CMK (cell line): ENCODE measurements at places on chromosomes 5 and 9.
A peak's percentile ranks its signal among the peaks of the same experiment; 100 is the strongest.

- no peak for DNase-seq
Measured at GRCh38 chr5:493119-493701, 31.0 kb downstream of the SLC9A3 start.

GRCh38 chr5:173581408-173582215, 34.8 kb downstream of the BOD1 start:
- peak; percentile 24 for DNase-seq

DNA sequence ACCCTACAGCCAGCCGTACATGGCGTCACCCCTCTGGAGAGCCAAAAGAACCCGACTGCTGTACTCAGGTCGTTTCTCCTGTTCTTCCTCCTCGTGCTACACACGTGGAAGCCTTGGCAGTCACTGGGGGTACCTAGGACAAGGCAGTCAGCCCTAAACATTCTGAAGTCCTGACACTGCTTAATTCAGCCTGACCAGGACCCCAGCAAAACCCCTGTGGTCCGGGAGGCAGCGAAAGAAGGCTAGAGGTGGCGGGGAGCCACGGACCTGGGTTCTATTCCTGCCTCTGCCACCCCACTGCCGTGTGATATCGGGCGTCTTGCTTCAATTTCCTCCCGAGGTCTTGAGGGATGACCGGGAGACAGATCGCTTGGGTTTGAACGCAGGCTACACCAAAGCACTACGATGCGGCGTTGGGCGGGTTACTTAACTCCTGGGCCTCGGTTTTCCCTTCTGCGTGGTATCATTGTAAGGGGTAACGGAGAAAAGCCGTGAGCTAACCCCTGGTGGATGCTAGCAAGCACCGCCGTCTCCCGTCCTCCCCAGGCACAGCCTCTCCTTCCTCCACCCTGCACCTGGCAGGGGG, 429 bp upstream of the ARL10 start:
- DNase-seq = no peak

GRCh38 chr5:180352116-180353047, 754 bp downstream of the GFPT2 start:
- DNase-seq = no peak

GRCh38 chr5:43631182-43631910, 28.4 kb downstream of the NNT start:
- DNase-seq = peak; percentile 39

GRCh38 chr9:112486221-112487007, at the start of gene KIAA1958:
TSS of gene KIAA1958 (plus strand) at chr9:112486827. CDS start at chr9:112574081, 87,254 bp downstream.
- DNase-seq = peak; percentile 64

- DNase-seq = no peak
Measured at GRCh38 chr5:81195335-81195929, 37.7 kb upstream of the CKMT2 start.

DNA sequence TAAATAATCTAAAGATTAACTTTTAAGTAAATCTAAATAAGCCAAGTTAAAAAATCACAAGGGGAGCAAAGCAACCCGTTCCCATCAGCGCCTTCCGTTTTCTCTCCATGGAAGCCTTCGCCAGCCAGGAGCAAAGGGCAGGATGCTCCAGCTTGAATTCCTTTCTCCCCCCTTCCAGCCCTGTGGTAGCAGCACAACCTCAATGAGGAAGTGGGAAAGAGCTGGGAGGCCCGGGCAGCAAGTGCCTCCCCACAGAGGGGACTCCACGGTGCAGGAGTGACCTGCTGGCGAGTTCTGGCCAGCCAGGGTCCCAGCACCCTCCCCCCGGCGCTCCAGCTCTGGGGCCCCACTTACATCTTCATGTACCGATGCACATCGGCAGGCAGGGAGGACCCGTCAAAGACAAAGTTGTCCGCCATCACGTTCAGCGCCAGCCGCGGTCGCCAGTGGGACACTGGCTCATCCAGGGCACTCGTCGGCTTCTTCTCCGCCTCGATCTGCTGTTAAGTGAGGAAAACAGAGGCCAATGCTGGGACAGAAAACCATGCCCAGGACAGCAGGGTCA, 6.3 kb downstream of the CLPTM1L start:
- no peak for DNase-seq

GRCh38 chr9:127803507-127804352, 1.0 kb downstream of the FPGS start:
- no peak for DNase-seq

DNA sequence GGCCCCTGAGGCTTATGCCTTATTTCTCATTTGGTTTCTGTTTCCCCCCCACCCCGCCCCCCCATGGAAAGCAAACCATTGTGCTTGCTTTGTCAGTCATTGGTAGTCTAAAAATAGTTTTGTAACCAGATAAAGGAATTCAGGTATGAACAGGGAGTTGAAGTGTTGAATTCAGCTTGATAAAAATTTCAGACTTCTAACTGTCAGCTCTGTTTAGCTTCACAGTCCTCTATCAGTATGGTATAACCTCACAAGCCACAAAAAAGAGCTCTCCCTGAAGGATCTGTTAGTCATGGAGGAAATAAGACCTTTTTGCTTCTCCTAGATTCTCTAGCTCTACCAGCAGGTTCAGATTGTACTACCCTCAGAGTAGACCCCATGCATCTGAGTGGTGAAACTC, 378.1 kb downstream of the TMEM38B start:
- DNase-seq = no peak

GRCh38 chr5:30106596-30106995, 1086.9 kb upstream of the CDH6 start:
- DNase-seq = no peak

GRCh38 chr5:77643654-77644370, 5.3 kb upstream of the OTP start:
- DNase-seq = no peak

DNA sequence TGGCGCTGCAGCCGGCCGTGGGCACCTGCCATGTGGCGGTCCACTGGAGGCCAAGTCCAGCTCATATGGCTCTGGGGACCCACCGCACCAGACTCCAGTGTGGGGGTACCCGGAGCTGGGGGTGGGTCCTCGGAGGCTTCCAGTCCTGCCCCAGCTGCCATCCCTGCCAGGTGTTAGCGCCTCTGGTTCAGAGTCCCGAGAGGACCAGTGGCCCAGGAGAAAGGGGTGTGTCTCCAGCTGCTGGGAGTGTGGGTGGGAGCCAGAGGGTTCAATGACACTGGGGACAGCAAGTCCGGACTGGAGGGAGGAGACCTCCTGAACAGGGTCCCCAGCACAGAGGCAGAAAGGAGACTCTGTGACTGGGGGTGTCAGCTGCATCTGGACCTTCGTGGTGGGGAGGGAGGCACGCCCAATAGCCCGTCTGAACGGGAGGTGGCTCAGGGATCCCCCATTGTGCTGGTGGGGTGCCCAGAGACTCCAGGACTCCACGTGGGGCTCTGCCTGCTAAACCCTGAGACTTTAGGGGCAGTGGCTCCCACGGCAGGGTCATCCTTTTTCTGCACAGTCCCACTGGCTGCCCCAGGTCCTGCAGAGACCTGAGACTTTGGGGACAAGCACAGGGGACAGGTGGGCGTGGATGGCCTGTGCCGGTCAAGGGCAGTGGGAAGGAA, 2.4 kb upstream of the AHRR start:
- no peak for DNase-seq
